ENCODE measurements at places on chromosomes 13 and 19.

- DNase-seq = no peak
Observed at GRCh38 chr19:6233056-6233826, 46.5 kb downstream of the MLLT1 start.

DNA sequence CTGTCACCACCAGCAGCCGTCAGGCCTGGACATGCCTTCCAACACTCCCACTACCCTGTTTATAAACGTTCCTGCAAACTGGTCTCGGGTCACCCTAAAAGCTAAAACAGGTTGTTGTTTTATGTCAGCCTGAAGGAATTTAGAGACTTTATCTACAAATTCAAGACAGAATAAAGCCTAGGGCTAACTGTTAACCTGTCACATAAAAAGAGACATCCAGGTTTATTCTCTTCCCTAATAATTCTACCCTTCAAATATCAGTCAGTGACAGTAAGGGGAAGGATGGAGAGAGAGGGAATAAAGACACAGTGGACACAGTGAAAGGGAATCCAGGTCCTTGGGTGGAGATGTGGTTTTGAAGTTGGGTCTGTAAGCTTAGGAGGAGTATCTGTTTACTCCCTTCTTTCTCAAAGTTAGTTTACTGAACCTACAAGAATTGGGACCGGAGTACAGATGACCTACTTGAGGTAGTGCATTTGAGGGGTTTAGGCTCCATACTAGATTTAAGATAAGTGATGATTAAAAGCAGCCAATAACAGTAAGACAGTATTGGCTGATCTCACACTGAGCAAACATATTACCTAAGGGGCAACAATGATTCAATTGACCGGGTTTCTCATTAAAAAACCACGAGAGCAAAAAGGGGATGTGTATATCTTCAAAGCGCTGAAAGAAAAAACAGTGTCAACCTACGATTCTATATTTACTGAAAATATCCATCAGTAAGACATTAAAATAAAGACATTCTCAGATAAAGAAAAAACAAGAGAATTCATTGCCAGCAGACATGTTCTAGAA, 142.7 kb downstream of the USP12 start:
- no peak for DNase-seq

- no peak for DNase-seq
Observed at GRCh38 chr13:111115061-111115964, at the start of gene ARHGEF7. Gene ARHGEF7, plus strand, starts transcription at chr13:111115310. Its CDS starts 217 bp downstream, at chr13:111115527.

DNA sequence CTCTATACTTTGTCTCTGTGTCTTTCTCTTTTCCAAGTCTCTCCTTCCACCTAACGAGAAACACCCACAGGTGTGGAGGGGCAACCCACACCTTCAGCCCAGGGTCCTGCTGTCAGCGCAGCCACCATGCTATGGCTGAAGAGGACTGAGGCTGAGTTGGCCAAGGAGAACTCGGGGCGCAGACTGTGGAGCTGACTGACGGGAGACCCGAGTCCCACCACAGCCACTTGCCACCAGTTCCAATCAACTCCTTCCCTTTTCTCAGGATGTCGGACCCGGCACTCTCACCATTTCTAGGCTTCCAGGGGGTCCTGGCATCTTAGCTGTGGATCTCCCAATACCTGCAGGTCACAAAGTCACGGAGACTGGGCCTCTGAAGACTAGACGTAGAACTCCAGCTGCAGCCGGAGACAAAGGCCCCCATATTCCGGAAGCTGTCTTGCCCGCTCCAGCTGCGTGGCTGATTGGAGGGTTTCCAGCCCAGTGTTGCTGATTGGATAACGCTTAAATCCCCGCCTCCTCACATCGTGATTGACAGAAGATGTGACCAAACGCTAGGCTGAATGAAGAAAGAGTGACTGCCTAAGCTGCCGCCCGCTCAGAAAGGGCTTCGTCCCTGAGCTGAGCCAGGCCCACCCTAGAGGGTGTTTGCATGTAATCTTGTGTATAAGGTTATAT, 63.6 kb downstream of the ZNF429 start:
- DNase-seq = no peak

GRCh38 chr13:113897966-113898365, 34.1 kb upstream of the GAS6 start:
- no peak for DNase-seq

DNA sequence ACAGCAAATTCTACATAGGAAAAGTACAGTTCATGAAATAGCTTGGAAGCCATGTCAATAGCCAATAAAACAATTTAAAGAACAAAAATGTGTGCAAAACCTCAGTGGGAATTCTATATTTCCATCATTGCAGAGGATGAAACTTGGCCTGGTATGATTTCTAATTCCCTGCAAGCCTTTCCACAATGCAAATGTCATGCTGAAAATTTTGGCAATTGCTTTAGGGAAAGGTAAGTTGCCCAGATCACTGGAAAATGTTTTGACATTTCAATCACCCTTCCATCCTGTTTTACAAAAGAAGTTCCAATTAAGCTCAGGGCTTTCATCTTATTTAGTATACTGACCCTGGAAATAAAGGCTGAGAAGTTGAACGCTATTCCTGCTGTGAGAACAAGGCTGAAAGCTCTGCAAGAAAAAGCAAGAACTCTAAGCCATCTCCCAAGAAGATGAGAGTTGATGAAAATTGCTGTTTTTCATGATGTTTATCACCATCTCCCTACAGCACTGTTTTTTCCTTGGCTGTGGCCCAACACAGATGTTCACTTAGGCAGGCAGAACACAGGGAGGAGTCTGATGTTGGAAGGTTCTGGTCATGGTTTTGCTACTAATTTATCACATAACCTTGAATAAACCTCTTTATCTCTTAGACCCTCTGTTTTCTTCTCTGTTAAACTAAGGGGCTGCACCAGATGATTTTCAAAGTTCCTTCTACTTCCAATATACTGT, 263.7 kb downstream of the KCTD12 start:
- no peak for DNase-seq

GRCh38 chr13:69474011-69474685, 633.5 kb upstream of the ATXN8OS start:
- DNase-seq = no peak

DNA sequence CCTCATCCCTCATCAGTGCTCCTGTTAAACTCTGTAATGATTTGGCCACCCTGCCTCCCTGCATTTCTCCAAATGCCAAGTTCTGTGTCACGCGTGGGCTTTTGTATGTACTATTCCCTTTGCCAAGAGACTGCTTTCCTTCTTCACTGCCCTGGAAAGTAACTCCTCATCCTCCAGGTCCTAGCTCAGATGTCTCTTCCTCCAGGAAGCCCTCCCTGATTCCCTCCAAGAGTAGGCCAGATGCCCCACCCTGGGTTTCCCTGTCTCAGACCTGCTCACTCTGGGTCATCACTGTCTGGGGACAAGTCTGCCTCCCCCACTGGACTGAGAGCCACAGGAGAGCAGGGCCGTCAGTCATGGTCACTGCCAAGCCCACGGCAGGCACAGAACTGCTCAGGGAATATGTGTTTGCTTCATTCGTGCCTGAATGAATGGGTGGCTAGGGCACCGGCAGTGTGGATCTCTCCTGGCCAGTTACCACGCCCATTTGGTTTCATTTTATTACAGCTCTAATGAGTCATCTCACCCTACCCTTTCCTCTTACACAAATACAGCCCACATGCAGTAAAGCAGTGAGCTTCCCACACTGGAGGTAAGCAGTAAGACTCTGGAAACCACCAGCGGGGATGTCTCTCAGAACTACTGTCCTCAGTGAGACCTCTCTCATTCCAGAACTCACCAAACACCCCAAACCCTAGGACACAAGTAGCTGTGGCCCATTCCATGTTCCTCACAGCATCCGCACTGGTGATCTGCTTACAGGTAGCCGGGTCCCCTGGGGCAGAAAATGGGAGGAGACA, 12.1 kb upstream of the GPR4 start:
- DNase-seq = peak; percentile 71

- peak; percentile 76 for DNase-seq
Observed at GRCh38 chr13:51797664-51798488, 6.1 kb downstream of the DHRS12 start.

DNA sequence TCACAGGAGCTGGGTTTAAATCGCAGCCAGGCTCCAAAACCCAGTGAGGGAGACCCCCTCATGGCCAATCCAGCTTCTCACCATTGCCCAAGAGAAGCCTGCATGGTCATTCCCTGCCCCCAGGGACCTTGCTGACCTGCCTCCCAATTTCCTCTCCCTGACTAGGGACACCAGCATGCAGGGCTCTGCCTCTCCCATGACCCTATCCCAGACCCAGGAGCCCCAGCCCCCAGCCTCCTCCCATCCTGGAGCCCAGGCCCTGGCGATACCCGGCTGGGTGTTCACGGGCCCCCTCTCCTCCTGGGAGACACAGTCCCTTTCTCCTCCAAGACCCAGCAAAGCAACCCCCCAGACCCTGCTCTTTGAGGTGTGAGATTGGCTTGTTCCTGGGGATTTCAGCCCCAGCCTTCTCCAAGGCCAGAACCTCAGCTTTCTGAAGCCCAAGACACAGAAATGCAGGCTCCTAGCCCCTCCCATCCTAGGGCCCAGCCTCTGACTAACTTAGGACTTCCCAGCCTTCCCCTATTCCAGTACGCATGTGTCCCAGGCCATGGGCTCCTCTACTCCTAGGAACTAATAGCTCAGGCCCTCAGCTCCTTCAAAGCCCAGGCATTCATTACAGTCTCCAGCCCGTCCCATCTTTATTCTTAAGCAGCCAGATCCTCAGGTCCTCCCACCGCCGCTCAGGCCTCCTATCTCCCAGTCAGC, 1.1 kb downstream of the GYS1 start:
- DNase-seq = peak; percentile 48

DNA sequence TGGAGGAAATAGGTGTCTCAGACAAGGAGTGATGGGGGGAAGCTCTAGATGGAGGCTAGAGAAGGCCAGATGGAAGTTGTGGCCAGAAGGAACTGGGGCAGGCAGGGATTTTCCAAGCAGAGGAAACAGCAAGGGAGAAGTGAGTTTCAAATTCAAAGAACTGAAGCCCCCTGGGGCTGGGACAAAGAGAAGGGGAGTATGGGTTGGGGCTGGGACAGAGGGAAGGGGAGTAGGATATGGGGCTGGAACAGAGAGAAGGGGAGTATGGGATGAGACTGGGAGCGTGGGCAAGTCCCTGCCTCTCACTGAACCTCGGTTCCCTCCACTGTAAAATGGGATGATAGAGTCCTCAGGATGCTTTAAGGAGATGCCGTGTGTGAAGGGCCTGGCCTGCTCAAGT, 1.9 kb upstream of the GTF2F1 start:
- DNase-seq = no peak

Data from KBM-7 (cell line).